ENCODE measurements at places on chromosomes 6 and 20. TPM values are rescaled to one million over a fixed set of nuclear protein-coding genes. Genes with fewer than 3 reads are reported as not detected.

- H3K27me3 ChIP-seq, result peaks cover 6% of the 10 kb centered on the region
- no peaks in the 10 kb centered on the region for H3K36me3 ChIP-seq
- no peak overlapping the region for H3K4me3 ChIP-seq
- no peak overlapping the region for H3K27ac ChIP-seq
- H3K4me1 ChIP-seq, result no peaks in the 10 kb centered on the region
- DNase-seq, result no peak
Observed at GRCh38 chr6:6469074-6469473, 119.4 kb upstream of the LY86 start.

- no peaks in the 10 kb centered on the region for H3K27me3 ChIP-seq
- H3K4me3 ChIP-seq, result no peak overlapping the region
- no peaks in the 10 kb centered on the region for H3K36me3 ChIP-seq
- DNase-seq, result no peak
Observed at GRCh38 chr6:1129131-1129530, 182.8 kb upstream of the FOXQ1 start.

GRCh38 chr6:167745670-167746389 lies 80.9 kb upstream of the AFDN start:
- H3K4me3 ChIP-seq, result no peak overlapping the region
- no peaks in the 10 kb centered on the region for H3K36me3 ChIP-seq
- no peak overlapping the region for H3K27ac ChIP-seq
- no peaks in the 10 kb centered on the region for H3K4me1 ChIP-seq
- H3K27me3 ChIP-seq, result peaks cover 10% of the 10 kb centered on the region
- no peak for DNase-seq

GRCh38 chr6:105596284-105596755 lies 193.4 kb upstream of the PREP start:
- H3K27me3 ChIP-seq, result peaks cover 7% of the 10 kb centered on the region
- H3K27ac ChIP-seq, result no peak overlapping the region
- H3K36me3 ChIP-seq, result peaks cover 1% of the 10 kb centered on the region
- no peak overlapping the region for H3K4me3 ChIP-seq
- H3K4me1 ChIP-seq, result peaks cover 2% of the 10 kb centered on the region

DNA sequence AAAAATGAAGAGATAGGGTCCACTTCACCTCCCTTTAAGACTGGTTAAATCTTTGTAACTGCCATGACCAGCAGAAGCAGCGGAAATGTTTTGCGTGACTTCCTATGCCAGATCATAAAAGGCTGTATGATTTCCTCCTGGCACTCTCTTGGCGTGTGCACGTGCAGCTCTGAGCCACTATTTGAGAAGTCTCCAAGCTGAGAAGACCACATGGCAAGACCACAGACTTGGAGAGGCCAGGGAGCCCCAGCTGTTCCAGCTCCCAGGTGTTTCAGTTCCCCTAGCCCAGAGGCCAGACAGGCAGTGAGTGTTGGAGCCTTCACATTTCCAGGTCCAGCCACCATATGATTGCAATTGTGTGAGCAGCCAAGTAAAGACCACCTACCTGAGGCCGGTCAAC lies 259.3 kb upstream of the RIN2 start:
- H3K4me3 ChIP-seq, result no peak overlapping the region

DNA sequence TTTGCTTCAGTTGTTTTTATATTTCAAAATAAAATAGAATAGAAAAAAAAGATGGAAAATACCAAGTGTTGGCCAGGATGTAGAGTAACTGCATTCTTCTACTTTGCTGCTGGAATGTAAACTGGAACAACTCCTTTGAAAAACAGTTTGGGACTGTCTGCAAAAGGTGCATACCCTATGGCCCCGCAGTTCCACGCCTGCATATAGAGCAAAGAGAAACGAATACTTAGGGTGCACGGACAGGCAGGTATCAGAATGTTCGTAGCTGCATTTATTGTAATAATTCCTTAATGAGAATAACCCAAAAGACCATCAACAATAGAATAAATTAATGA lies 603 bp upstream of the RAB23 start:
- DNase-seq, result no peak
- no peak overlapping the region for H3K27ac ChIP-seq
- peaks cover 1% of the 10 kb centered on the region for H3K36me3 ChIP-seq

DNA sequence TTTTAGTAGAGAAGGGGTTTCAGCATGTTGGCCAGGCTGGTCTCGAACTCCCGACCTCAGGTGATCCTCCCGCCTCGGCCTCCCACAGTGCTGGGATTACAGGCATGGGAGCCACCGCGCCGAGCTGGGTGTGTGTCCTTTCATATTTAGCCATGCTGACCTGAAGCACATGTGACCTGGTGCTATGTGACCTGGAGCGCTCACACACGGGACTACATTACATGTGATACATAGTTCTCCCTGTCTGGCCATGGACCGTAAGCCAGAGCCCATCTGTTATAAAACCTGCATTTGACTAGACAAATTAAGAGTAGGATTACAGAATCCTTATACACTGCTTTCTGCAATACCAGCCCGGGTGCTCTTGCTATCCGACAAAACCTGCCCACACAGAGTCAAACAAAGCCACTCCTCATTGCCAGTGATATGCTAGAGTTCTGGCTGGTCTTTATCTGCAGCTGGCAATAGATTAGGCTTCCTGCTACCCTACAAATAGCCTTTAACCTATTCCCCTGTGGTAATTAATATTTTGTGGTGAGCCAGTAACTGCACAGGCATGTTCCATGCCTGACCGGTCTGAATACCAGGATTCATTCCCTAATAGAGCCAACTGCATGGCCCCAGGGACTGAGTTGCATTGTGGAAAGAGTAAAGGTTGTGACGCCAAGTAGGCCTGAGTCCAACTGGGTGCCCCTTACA lies 26.3 kb upstream of the FAM50B start:
- DNase-seq, result no peak
- H3K4me3 ChIP-seq, result no peak overlapping the region
- no peaks in the 10 kb centered on the region for H3K27me3 ChIP-seq
- no peaks in the 10 kb centered on the region for H3K4me1 ChIP-seq
- H3K27ac ChIP-seq, result no peak overlapping the region

GRCh38 chr20:52974179-52974594 lies 2.0 kb downstream of the TSHZ2 start:
- peak overlapping the region; percentile 12 for H3K4me3 ChIP-seq
- H3K36me3 ChIP-seq, result no peaks in the 10 kb centered on the region
- no peak overlapping the region for H3K27ac ChIP-seq
- H3K4me1 ChIP-seq, result peaks cover 13% of the 10 kb centered on the region
- peaks cover 39% of the 10 kb centered on the region for H3K27me3 ChIP-seq
- no peak for DNase-seq

GRCh38 chr20:36208257-36208656 lies 28.0 kb upstream of the AAR2 start:
- H3K4me3 ChIP-seq, result no peak overlapping the region
- no peak for DNase-seq
- no peaks in the 10 kb centered on the region for H3K4me1 ChIP-seq
- no peak overlapping the region for H3K27ac ChIP-seq

DNA sequence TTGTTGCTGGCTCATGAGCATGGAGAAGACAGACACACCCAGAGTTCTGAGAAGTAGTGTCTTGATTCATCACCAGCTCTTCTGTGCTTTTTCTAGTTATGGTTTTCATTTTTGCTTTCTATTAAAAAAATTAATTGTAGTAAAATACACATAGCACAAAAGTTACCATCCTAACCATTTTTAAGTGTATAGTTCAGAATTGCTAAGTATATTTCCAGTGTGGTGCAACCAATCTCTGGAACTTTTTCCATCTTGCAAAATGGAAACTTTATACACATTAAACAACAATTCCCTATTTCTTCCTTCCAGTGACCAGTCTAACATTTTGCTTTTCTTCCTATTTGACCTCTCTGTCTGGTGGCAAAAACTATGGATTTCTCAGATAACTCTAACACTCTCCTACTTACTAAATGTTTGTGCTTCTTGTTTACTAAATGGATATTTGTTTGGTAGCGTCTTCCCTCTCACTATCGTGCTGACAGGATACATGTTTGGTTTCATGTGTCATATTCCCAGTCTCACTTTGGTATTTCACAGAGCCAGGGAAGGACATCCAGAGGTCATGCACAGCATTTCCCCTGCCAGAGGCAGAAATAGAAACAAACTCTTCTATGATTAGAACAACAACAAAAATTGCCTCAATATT lies 40.6 kb downstream of the TXLNB start:
- no peak for DNase-seq
- H3K4me3 ChIP-seq, result peak overlapping the region; percentile 12
- H3K27me3 ChIP-seq, result no peaks in the 10 kb centered on the region
- peak overlapping the region; percentile 58 for H3K27ac ChIP-seq
- peaks cover 2% of the 10 kb centered on the region for H3K36me3 ChIP-seq
- H3K4me1 ChIP-seq, result peaks cover 28% of the 10 kb centered on the region

UBD gene
- not detected for total RNA-seq

BCL2L1 gene
- total RNA-seq, result 61.7 TPM

DNA sequence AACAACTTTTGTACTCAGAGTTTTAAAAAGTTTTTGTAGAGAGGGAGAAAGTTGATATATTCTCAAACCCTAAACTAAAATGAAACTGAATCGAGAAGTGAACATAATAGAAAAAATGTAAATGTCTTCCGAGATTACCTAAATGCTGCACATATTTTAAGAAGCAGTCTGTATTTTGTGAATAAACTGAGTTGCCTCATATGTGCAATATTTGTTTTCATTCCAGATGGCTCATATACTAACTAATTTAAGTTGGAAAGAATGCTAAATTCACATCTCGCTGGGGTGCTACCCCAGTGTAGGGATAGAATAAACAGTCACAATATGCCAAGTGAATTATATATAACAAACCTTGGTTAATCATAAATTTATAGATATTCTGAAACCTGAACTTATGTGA lies 285.9 kb upstream of the THEMIS start:
- no peaks in the 10 kb centered on the region for H3K27me3 ChIP-seq
- no peaks in the 10 kb centered on the region for H3K36me3 ChIP-seq
- DNase-seq, result no peak
- no peak overlapping the region for H3K4me3 ChIP-seq

CALHM4 gene
- not detected for total RNA-seq

DNA sequence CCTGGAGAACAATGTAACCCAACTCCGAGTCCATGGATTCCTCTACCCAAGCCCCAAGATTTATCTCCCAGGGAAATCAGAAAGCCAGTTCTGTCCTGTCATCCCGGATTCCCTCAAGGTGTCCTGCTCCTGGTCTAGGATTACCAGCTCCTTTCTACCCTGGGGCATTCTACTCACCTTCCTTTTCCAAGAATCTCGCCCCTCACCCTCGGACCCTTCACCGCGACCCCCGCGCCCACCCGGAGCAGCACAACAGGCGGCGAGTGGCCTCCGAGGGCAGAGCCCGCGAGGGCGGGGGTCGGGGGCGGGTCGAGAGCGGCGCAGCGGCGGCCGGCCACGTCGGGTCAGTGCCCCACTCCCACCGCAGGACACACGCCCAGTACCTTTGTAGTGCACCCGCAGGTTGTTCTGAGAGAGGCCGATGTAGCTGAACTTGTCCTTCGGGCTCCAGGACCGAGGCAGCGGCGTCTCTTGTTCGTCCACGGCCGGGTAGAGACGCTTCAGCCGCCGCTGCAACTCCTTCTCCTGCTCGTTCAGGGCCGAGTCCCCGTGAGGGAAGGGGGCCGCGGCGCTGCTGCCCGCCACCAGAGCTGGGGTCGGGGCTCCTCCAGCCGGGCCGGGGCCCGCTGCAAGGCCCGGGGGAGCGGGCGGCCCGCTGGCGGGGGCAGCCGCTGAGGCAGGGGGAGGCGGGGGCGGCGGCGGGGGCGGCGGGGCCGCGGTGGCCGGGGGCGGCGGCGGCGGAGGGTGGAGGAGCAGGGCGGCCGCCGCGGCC lies 897 bp downstream of the RANBP9 start:
- peaks cover 33% of the 10 kb centered on the region for H3K4me1 ChIP-seq
- peak overlapping the region; percentile 93 for H3K27ac ChIP-seq
- no peaks in the 10 kb centered on the region for H3K27me3 ChIP-seq
- peak; percentile 66 for DNase-seq
- peaks cover 13% of the 10 kb centered on the region for H3K36me3 ChIP-seq

DNA sequence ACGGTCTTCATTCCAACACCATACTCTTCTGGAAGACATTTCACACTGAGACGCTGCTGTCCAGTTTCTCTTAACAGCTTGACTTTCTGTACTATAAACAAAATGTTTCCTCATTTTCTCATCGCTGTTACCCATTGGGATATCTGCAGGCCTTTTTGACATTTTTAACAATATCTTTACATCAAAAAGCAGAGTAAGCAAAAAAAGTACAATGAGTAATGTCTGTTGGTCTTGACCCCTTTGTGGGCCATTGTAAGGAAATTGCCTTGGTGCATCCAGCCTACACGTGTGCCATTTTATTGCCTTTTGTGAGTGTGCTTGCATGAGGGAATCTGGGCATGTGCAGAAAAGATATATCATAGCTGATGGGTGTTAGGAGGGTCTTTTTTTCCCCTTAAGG lies 129.1 kb upstream of the MANEA start:
- H3K4me3 ChIP-seq, result no peak overlapping the region
- DNase-seq, result no peak
- H3K4me1 ChIP-seq, result no peaks in the 10 kb centered on the region
- no peak overlapping the region for H3K27ac ChIP-seq
